ENCODE measurements at places on chromosomes 2 and 18.

DNA sequence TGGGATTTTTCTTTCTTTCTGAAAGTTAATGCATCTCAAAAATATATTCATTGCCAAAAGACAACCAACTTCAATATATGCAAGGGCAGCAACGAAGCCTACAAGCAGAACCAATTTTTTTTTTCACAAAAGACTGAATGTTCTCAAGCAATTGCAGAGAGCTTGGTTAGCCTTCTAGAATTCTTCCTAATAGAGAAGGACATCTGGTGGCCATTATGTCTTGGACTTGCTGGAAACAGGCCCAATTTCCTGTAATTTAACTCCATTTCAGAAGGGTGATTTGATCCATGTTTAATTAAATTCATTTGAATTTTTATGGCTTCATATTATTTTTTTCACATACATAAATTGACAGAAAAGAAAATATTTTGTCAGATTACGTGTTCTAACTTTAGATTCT is 208.0 kb downstream of the TPGS2 start:
- DNase-seq, result no peak

- no peak for DNase-seq
These were observed 265.9 kb upstream of the SPHKAP start for GRCh38 chr2:228447266-228447915.

DNA sequence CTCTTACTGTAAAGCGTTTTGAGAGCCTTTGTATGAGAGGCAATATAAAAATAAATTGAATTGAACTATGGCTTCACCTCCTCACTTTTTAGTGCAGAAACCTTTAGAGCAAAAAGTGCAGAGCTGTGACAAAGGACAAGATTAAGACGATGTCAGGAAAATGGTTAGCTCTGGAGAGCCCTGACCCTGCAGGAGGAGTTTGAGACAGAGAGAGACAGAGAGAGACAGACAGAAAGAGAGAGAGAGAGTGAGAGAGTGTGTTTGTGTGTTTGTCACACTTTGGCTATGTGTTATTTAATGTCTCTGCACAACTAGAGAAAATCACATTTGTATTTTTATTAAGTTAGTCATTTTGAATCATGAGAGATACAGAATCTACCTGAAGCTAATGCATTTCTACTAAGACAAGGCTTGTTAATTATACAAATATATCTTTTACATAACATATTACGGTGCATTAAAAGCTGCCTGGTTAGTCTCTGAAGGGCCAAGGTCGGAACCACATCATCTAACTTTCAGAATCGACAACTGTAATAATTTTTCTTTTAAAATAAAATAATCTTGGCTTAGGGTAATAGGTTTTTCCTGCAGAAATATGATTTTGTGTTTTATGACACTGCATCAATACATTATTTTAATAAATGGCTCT is 423.5 kb upstream of the ZEB2 start:
- no peak for DNase-seq

DNA sequence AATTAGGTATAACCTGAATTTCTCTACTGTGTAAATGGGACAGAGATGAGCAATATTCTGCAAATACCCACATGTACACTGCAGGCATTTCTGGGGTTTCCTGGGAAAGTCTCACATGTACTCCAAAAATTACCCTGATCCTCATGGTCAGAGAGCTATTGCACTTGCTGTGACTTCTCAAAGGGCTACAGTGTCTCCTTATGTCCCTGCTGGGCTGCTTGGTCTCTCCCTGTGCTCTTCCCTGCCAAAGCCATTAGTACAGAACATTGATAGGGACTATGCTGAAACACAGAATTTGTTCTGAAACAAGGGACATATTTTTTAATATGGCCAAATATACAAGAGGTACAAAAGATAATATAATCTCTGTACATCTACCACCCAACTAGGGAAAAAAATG is 924.4 kb upstream of the NXPH2 start:
- no peak for DNase-seq

DNA sequence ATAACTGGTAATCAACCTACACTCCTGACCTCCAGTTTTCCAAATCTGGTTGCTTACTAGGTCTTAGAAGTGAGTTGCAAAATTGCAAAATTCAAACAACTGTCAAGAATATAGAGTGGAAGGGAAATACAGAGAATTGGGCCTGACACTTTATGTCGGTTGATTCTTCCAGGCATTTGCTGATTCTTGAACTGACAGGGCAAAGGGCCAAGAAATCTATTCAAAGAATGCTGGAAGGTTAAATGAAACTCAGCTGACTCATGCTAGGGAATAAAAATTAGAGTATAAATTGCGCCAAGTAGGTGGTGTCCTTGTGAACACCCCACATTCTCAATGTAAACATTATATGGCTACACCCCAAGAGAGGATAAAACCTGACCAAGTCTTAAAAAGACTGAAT is 21.5 kb upstream of the ZSCAN30 start:
- peak; percentile 2 for DNase-seq

DNA sequence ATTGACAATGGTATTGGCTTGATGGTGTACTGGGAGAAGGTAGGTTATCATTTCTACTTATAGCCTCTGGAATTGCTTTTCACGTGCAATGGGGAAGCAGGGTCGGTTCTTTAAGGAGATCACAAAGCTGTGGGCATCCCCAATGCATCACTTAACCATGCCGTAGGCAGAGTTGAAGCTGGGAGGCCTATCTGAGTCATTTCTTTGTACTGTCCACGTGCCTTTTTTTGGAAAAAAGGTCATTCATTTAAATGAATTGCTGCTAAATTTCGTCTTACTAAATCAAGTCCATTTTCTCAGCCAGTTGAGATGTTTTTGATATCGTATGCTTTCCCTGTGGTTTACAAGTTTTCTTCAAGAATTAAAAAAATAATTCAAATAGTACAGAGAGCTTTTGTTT is 17.2 kb upstream of the GYPC start:
- DNase-seq, result no peak

- no peak for DNase-seq
These were observed 386.2 kb downstream of the PTH2R start for GRCh38 chr2:208792766-208793165.

DNA sequence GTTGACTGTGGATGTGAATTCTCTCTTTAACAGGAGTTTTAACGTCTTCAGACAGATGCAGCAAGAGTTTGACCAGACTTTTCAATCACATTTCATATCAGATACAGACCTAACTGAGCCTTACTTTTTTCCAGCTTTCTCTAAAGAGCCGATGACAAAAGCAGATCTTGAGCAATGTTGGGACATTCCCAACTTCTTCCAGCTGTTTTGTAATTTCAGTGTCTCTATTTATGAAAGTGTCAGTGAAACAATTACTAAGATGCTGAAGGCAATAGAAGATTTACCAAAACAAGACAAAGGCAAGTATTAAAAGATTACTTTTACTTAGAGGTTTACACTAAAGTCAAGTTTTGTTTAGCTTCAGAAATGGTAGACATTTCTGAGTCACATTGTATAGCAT is 30.2 kb upstream of the TYMS start:
- DNase-seq, result no peak

DNA sequence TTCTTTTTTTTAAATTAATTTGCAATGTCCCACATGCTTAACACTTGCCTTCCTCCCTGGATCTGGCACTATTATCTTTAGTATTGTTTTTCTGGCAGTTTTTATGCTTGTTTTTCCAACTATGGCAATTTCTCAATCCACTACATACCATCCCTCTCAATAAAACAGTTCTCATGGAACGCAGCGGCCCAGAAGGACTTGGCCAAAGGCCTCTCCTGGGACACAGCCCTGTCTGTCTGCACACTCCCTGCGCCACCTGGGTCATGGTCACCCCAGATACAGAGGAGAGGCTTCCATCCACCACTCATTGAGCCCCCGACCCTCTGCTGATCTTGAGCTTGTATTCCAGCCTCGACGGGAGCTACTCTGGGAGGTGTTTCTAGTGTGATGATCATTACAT is 91.2 kb downstream of the TWIST2 start:
- no peak for DNase-seq

DNA sequence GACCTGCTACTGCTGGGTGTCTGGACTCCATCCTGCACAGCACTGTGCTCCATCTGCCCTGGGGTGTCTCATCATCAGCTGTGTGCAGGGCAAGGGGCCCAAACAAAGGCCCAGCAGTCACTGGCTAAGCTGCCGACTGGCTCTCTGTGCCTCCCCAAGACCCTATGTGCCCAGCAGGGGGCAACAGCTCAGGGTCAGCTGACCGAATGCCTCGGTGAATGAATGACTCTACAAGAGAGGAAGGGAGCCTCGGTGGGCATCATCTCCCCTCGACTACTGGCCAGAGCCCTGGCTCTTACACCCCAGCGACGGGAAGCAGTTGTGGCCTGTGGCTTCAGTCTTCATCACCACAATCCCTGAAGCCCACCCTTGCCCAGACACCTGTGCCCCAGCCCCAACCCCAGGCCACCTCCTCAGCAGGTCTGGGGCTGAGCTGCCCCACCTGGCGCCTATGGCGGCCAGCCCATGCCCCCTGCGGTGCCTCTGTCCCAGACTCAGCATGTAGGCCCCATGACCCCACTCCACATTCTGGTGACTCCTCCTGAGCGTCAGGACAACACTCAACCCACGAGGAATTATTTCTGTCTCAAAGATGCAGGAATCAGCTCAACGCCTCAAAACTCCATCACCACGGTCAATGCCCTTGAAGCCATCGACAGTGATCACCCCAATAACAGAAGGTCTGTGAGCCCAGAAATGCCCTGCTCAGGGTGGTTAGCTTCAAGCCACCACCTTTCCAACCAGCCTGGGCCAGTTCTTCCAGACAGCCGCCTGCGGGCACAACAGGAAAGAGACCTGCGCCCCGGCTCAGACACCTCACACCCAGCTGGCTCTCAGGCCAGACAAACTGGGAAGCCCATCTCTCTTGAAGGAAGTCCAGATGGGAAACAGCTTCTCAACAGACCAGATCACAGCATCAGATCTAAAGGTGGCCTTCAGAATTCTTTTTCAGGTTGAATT is 1.6 kb upstream of the GPR17 start:
- DNase-seq, result peak; percentile 8

GRCh38 chr2:131673400-131674173 is 145.9 kb downstream of the CCDC74A start:
- DNase-seq, result peak; percentile 71

DNA sequence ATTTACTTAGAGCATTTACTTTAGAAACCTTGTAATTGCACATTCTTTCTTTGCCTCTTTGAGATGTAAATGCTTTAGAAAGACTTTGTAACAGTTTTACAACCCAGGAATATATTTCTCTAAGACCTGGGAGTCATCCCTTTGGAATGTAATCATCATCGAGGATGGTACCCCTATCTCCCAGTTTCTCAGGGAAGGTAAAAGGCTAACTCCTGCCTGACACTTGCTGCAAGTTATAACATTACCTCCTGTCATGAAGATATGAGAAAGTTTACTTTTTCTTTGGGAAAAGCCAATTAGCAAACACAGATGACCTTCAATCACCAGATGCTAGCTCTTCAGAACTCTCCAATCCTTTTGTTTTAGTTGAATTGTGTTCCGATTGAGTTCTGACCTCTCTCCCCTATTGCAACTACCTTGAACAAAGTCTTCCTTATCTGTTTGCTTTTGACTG is 420.3 kb upstream of the FSIP2 start:
- no peak for DNase-seq

DNA sequence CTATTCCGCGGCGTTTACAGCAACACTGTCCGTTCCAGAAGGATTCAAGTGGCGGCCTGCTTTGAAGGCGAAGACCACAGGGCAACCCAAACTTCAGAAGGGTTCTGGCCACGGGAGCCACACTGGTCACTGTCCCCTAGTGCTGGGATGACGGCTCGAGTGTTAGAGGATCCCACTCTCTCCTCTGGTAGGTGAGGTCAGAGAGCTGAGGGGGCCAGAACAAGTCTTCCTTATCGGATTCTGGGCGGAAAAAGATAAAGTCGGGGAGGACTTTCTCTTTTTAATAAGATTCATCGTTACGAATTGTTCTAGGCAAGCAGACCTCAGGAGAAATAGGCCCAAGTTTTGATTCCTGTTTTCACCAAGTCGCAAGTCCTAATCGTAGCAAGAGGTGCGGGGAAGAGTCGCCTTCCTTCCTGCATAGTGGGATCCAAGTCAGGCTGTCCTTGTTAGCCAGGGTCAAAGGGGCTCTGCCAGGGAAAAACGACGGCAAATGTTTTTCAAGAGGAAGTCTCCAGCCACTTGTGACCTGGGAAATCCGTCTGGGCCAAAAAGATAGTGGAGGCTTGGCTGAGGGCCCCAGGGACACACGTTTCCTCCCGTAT is 864 bp upstream of the MYL12A start:
- DNase-seq, result peak; percentile 97

DNA sequence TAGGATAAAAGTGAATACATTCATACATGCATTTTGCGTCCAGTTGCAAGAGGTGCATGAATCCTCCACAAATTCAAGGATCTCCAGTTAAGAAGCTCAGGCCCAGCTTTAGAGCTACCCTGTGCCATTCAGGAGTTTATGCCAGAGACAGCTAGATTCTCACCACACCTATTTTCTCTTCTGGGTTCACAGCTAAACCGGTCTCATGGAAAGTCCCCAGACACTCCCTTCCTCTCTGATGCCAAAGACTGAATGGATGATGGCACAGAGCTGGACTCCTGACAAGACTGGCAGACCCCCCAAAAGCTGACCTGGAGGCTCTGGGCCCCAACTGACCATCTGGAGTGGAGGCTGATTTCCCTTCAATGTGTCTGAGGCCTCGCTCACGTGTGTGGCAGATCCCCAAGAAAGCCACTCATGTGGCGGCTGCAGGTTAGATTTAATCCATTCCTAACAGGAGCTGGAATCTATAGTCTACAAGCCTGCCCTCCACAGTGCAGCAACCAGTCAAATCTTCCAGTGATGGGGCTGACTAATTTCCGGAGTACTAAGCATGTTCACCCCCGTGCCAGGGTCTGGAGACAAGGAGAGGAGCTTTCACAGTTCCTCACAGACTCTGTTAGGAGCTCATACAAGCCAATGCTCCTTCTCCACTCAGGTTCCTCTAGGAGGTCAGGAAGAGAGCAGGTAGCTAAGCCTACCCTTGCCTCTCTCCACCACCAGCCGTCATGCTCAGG is 257.1 kb downstream of the BCL11A start:
- DNase-seq, result no peak

DNA sequence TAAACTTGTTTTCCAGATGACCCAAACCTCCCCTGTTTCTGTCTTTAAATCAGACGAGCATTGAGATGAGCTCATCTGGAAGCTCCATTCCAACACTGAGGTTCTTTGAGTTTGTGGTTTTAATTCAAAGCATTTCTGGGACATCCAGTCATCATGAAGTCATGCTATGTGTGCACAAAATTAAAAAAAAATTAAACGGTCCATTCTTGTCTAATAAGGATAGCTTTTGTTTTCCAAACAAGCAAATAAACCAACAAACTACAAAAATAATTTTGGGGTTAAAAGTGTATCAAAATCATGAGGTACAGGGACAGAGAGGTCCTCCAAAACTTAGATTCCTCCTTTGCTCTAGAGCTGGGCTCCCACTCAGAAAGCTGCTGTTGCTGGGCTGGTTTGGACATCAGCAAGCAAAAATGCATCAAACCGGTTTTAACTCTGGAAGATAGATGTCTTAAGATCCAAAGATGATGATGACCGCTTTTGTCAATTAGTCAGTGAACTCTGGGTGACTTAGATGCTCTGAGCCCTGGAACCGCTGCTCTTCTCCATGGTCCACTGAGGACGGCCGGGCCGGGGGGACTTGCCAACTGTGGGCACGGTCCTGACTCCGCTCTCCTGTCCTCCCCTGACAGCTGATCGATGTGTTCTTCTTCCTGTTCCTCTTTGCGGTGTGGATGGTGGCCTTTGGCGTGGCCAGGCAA is 65.4 kb downstream of the TRPM8 start:
- no peak for DNase-seq

- peak; percentile 44 for DNase-seq
These were observed 18.2 kb upstream of the ACSL3 start for GRCh38 chr2:222842491-222843174.

Measured in OCI-M1 (cell line).